ENCODE measurements at places on chromosomes 4 and X.

DNA sequence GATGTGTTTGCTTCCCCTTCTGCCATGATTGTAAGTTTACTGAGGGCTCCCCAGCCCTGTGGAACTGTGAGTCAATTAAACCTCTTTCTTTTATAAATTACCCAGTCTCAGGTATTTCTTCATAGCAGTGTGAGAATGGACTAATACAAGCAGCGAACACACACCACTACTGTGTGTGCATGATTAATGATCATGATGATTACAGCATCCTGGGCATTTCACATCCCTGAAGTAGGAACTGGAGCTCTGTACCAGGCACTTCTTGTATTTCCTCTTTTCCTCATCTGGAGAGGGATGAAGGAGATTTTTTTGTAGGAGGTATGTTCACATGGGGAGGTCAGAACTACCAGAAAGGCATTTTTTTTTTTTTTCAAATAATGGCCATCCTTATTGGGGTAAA, 60.8 kb downstream of the PPM1K start:
- no peak for DNase-seq

GRCh38 chr4:147286846-147287587, 193.9 kb upstream of the EDNRA start:
- DNase-seq = no peak

- DNase-seq = no peak
Measured at GRCh38 chr4:108611365-108611764, 9.0 kb upstream of the RPL34 start.

- DNase-seq = no peak
Measured at GRCh38 chr4:89800527-89801103, 36.3 kb downstream of the SNCA start.

- no peak for DNase-seq
Measured at GRCh38 chr4:1038948-1039492, 27.6 kb downstream of the FGFRL1 start.

GRCh38 chr4:87306056-87306455, 16.6 kb downstream of the HSD17B13 start:
- no peak for DNase-seq

GRCh38 chr4:53575552-53575951, 15.7 kb downstream of the LNX1 start:
- no peak for DNase-seq

GRCh38 chr4:31374256-31374960, 654.2 kb downstream of the PCDH7 start:
- no peak for DNase-seq

DNA sequence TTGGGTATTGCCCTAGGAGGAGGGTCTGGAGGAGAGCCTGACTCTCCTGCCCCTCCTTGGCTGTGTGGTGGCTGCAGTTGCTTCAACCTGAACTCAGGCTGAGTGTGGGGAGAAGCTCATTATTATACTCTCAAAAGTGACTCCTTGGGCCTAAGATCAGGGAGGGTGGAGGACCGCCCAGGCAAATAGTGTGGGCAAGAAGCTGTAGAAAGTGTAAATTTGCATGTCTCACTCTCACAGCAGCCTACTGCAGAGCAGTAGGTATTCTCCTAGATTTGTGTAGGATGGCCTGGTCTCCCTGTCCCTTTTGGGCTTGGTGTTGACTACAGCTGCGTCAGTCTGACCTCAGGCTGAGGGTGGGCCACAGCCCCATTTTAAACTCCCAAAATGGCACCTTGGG, 156.1 kb downstream of the ZNF330 start:
- DNase-seq = no peak

GRCh38 chr4:180675359-180675650, 1567.9 kb upstream of the TENM3 start:
- no peak for DNase-seq

DNA sequence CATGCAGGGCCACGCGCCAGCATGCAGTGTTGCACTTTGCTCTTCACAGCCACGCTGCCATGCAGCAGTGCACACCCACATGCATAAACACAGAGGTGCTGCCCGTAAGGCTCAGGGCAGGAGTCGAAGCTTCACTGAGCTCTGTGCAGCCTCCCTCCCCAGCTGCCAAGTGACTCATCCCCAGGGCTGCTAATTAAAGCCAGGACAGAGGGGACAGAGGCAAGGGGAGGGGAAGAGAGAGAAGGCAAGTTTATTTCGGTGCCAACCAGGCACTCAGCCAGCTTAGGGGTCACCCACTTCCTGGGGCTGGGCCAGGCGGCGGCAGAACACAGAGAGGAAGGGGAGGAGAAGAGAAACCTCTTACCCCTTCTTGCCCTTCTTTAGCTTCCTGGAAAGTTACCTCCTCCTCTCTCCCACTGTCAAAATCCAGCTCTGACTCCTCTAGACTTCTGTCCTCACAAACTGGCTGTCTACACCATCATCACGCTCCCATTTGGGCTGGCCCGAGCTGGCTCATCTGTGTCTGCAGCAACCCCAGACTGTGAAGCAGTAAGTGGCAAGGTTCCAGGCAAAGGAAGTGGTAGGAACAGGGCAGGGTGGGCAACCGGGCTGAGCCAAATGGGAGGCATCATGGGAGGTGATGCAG, 6.2 kb upstream of the IQSEC2 start:
- no peak for DNase-seq

DNA sequence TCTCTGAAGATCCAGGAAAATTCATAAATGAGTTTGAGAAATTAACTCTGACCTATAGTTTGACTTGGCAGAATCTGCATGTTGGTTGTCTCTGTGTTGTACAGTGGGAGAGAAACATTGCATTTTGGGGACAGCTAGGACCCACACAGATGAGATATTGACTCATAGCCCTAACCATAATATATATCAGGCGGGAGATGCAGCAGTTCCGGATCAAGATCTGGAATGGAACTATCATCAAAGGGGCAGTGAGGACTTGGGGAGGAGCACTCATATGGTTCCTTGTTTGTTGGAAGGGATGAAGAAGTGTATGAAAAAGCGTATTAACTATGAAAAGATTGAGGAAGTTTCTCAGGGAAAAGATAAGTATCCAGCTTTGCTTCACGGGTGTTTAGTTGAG, 14.0 kb downstream of the CXCL2 start:
- no peak for DNase-seq

DNA sequence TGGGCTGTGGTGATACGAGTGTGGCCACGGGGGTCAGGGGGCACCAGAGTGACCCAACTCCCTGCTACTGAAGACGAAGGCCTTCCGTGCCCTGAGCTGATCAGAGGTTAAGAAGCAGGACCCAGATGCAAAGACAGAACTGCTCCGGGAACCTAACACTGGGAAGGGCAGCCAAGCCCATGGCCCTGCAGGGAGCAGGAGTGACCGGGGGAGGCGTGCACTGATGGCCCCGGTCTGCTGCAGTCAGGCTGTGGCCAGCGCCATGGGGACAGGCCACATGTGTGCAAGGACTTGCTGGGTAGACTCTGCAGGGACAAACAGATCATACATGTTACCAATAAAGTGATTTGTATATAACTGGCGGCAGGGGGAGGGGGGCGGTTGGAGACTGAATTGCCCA, 74.6 kb downstream of the ACOX3 start:
- DNase-seq = no peak

GRCh38 chr4:913280-913618, 18.9 kb downstream of the GAK start:
- no peak for DNase-seq

DNA sequence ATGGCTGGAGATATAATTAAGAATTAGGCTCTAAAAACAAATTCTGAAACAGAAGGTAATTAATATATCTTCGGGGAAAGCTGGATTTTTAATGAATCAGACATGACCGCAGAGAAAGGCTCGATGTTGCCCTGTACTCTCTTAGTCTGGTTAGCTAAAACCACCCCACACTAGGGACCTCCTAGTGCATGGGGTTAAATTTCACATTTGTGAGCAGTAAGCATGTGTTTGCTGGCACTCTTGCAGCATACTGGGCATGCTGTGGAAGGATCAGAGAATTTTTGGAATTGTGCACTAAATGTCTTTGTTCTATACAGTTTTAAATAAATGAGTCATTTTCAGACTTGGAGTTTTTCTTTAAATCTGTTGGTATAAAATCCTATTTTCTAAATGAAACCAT, 475.6 kb upstream of the FTHL17 start:
- no peak for DNase-seq

Data from NCI-H1048 (cell line).